Neural crest cell (in vitro differentiated cells): ENCODE measurements at places on chromosomes 16 and 17. TPM values are rescaled to one million over a fixed set of nuclear protein-coding genes. Genes with fewer than 3 reads are reported as not detected.

DNA sequence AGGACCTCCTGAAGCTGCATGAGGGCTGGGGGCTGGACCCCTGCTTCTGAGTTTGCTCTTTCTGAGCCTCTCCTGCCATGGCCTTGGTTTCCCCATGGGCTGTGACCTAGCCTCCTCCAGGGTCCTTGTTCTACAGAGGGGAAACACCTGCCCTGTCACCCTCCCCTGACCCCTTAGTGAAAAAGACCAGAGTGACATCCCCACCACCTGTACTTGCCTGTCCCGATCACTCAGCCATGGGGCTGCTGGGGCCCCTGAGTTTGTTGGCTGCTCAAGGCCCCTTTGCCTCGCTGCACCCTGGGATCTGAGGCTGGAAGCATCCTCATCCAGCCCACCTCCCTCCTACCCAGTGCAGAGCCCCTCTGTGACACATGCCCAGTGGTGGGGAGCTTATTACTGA is 800 bp downstream of the NOD2 start:
- DNase-seq: no peak

GRCh38 chr17:59695945-59696681 is 11.1 kb downstream of the PTRH2 start:
- no peak for DNase-seq

ZBTB4 gene
- 13.6 and 14.3 TPM in 2 replicates for total RNA-seq

GRCh38 chr17:40317345-40317873 is 8.4 kb downstream of the RARA start:
- peak; percentile 61 for DNase-seq

GRCh38 chr17:61496957-61497653 is 44.9 kb downstream of the TBX4 start:
- DNase-seq: no peak

- DNase-seq: no peak
Measured at GRCh38 chr16:88815901-88816589, 4.3 kb upstream of the APRT start.

DNA sequence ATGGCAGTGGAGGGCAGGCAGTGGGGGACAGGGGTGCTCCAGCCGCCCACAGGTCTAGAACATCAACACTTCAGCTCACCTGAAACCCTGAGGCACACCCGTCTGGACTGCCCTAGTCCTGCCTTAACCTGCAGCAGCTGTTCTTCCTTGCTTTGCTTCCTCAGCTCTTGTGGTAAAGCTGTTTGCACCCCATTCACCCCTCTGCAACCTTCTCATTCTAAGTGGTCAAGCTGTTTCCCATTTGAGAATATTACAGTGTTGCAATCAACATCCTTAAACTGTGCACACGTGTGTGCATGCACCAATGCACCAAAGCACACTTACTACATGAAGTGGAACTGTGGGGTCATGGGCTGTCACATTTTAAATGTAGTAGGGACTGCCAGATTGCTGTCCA is 32.4 kb downstream of the SCNN1B start:
- no peak for DNase-seq

CSH2 gene
- not detected in 2 replicates for total RNA-seq

DNA sequence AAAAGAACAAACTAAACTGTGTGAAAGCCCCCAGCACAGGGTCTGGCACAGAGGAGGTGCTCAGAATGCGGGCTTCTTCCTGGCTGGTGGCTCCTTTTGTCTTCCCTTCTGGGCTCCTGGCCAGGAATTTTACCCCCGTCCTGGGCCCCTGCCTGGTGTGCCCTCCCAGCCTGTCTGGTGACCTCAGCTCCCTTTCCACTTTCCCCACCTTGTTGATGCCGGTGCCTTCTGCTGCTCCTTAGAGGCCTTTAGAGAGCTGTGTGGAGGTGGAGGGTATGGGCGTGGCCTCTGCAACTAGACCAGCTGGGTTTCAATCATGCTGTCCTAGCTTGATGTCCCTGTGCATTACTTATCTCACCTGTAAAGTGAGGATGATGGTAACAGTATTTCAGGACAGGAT is 16.8 kb downstream of the PIRT start:
- DNase-seq: no peak

DNA sequence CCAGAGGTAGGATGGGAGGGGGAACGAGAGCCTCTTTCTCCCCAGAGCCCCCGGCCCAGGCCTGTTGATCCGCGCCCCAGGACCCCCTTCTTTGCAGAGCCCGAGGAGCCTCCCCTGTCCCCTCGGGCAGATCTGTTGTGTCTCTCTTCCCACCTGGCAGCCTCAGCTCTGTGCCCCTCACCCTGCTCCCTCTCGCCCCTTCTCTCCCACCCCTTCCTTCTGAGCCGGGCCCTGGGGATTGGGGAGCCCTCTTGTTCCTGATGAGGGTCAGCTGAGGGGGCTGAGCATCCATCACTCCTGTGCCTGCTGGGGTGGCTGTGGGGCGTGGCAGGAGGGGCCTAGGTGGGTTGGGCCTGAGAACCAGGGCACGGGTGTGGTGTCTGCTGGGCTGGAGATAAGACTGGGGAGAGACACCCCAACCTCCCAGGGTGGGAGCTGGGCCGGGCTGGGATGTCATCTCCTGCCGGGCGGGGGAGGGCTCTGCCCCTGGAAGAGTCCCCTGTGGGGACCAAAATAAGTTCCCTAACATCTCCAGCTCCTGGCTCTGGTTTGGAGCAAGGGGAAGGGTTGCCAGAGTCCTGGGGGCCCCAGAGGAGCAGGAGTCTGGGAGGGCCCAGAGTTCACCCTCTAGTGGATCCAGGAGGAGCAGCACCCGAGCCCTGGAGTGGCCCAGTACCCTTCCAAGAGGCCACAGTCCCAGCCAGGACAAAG is 65.4 kb downstream of the MRC2 start:
- no peak for DNase-seq

GRCh38 chr16:84851192-84852127 is 31.7 kb downstream of the CRISPLD2 start:
- DNase-seq: no peak

DNA sequence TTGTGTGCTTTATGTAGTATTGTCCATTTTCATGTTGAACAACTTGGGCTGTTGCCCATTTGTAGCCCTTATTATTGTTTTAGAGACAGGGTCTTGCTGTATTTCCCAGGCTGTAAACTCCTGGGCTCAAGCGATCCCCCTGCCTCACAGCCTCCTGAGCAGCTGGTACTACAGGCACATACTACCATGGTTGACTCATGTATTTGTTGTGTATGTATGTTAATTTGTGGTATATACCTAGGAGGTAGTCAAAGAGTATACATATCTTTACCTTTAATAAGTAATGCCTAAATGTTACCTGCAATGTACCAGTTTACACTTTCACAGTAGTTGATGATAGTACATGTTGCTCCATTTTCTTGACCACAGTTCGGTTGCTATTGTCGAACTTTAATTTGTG is 18.1 kb downstream of the PPM1D start:
- no peak for DNase-seq

IL34 gene
- total RNA-seq: 0.16 and 0.47 TPM in 2 replicates

- no peak for DNase-seq
Measured at GRCh38 chr17:49316889-49317675, 45.0 kb downstream of the ZNF652 start.

TMEM11 gene
- total RNA-seq: 31.3 and 31.6 TPM in 2 replicates
